GM12878 (cell line): ENCODE measurements at places on chromosomes 6 and 20. TPM values are rescaled to one million over a fixed set of nuclear protein-coding genes. Genes with fewer than 3 reads are reported as not detected.

GRCh38 chr6:76814496-76815458, 648.5 kb downstream of the HTR1B start:
- no peak for DNase-seq

GRCh38 chr6:52984247-52984646, 10.8 kb downstream of the GSTA4 start:
- peak; percentile 31 for DNase-seq

GRCh38 chr6:161639772-161640171, 365.9 kb upstream of the AGPAT4 start:
- DNase-seq = no peak

The AHCY gene
- total RNA-seq = 223 and 233 TPM in 2 replicates

The FAM184A gene
- 0.19 TPM in 1 of 2 replicates, not detected in the other for total RNA-seq

The RIPPLY2 gene
- 0.77 TPM in 1 of 2 replicates, not detected in the other for total RNA-seq
